Stimulated activated naive B cell treated with anti-CD40 and anti-IgM and Interleukin-4, amounts not matched to agents 10 μg/mL and 1 μg/mL and 100 μg/mL, for 72 hours (primary cell): ENCODE measurements at places on chromosomes 12 and 14.

DNA sequence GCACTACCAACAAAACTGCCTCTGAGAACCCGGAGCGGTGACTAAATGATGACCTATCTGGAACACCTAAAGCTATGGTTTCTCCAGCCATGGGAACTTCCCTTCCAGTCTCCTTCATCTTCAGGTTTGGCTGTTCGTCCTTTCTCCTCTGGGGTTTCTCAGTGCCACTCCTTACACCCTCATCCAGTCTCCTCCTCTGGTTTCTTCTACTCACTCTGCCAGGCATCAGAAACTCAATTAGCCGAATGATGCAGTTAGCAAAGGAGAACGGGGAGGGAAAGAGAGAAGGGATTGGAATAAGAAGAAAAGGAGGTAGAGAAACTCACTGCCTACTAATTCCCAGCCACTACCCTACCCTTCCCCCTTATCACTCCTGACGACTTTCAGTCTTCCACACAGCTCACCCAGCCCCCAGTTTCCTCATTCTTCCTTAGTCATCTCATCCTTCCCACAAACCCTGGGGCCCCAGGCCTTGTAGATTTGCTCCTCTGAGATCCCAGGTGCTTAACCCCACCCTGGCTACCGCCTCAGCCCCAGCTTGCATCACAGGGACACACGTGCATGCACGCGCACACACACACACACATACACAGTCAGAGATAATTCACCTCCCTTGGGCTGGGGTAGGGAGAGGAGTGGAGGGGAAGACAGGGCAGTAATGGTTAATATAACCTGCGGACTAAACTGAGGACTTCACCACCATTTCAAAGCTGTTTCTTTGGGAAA, 13.0 kb downstream of the FGD6 start:
- no peak for DNase-seq

DNA sequence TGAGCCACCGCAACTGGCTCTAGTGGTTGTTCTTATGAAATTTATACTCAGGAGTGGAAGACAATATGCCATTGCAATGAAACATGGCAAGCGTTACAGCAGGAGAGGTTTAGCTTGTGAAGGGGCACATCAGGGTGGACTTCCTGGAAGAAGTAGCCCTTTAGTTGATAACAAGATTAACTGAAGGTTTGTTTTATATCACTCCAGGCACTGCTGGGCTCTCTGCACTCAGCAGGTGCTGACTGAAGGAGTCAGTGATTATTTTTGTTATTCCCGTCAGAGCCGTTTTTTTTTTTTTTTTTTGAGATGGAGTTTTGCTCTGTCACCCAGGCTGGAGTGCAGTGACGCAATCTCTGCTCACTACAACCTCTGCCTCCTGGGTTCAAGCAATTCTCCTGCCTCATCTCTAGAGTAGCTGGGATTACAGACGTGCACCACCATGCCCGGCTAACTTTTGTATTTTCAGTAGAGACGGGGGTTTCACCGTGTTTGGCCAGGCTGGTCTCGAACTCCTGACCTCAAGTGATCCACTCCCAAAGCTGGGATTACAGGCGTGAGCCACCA, 17.6 kb upstream of the GPR68 start:
- no peak for DNase-seq

GRCh38 chr14:64000749-64001148, 147.9 kb downstream of the SYNE2 start:
- DNase-seq: no peak

DNA sequence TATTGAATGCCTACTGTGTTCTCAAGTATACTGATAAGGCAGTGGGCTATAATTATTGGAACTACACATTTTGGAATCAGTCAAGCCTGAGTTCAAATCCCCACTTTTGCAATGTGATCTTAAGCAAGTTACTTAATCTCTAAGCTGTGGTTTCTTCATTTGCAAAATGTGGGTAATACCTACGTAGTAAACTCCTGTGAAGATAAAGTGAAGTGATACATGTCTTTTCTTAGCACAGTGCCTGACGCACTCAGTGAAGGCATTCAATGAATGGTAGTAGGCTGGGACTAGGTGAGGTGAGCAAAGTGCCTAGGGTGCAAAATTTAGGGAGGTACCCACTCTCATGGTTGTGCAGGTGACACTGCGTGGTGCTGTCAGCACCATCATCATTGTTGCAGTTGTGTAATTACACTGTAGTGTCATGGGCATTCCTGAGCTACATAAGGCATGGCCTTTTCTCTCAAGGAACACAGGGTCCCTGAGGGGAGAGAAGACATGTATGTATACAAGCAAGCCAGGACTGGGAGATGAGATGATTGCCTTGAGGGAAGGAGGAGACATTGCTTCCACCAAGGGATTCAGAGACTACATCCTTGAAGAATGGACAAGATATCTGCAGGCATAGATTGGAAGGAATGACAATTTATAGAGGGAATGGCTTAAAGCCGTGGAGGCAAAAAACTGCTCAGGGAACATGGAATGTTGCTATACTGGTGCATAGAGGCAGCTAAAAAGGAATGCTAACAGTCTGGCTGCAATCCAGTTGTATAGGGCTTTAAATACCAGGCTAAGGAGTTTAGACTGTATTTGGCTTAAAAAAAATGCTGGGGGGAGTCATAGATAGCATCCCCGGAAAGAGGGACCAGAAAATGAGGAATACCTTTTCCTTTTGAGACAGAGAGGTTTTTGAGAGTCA, 129.2 kb upstream of the ARHGAP5 start:
- no peak for DNase-seq

- no peak for DNase-seq
These were observed 74.6 kb downstream of the SLCO1B3 start for GRCh38 chr12:20885116-20885515.

GRCh38 chr14:95713596-95714371, at the start of gene TCL1A:
TCL1A (minus strand) TSS chr14:95714125; CDS start chr14:95714066, 59 bp downstream.
- peak; percentile 82 for DNase-seq

- no peak for DNase-seq
These were observed 2.4 kb downstream of the MBD6 start for GRCh38 chr12:57524814-57525614.

DNA sequence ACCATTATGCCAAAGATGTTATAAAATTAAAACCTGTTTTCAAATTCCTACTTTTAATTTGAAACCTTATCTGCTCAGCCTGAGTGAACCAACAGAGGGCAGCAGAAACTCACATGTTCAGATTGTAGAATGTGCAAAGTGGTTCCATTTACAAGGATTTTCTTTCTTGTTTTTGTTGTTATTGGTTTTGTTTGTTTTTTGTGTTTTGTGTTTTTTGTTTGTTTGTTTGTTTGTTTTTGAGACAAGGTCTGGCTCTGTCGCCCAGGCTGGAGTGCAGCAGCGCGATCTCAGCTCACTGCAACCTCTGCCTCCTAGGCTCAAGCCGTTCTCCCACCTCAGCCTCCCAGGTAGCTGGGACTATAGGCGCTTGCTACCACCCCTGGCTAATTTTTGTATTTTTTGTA, 22.8 kb upstream of the GARIN2 start:
- no peak for DNase-seq

GRCh38 chr12:66438601-66439000, 136.3 kb downstream of the HELB start:
- no peak for DNase-seq

DNA sequence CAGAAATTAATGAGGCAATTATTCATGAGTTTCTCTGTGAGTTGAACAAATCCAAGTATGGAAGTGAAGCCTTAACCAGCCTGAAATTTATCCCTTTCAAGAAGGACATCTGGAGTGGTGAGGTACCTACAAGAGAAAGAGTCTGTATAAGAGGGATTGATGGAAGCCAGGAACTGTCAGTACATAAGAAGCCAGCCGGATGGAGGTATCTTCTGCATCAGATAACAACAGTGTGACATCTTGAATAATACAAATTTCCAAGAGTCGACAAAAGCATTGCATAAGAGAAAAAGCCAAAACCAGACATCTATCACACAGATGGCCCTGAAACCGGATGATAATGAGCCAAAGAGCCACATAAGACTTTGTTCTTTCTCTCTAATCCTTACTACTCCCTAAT, 781.2 kb downstream of the FLRT2 start:
- no peak for DNase-seq

GRCh38 chr12:33205981-33206380, 233.6 kb downstream of the SYT10 start:
- no peak for DNase-seq

GRCh38 chr12:50070314-50071060, 13.1 kb downstream of the ASIC1 start:
- DNase-seq: peak; percentile 49

- DNase-seq: no peak
These were observed 80.6 kb downstream of the DDX51 start for GRCh38 chr12:132063491-132063890.

DNA sequence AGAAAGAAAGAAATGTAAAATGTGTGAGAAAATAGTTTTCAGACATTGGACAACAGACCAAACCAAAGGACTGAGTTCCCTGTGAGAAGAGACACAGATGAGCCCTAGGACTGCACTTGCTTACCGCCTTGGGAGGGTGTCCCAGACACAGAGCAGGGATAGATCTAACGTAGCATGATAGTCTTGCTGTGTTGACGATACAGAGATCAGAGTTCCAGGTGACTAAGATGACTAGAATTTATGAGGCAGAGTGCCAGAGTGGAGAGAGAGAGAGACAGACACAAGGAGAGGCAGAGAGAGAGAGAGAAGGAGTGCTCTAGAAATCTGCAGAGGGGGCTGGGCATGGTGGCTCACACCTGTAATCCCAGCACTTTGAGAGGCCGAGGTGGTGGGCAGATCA, 148.2 kb upstream of the LMNTD1 start:
- no peak for DNase-seq

GRCh38 chr12:107736914-107737313, 24.0 kb downstream of the PRDM4 start:
- peak; percentile 77 for DNase-seq

DNA sequence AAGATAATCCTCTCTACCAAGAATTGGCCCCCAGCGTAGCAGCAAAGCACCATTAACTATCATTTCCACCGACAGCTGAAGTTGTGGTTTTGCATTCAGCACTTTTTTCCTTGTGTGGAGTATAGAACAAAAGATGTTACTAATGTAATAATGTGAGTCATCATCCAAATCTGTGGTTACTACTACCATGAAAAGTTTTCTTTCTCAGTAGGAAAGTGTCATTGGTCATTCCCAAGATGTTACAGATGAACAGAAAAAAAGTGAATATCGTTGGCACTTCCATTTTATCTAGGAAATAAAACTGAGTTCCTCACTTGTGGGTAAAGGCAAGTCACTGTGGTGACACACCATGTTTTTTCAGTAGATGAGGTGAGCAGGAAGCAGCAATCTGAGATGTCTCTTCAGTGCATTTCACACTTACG, 30.3 kb upstream of the IFNG start:
- no peak for DNase-seq

- no peak for DNase-seq
These were observed 34.7 kb downstream of the CYP46A1 start for GRCh38 chr14:99718811-99719192.

- DNase-seq: no peak
These were observed 107.6 kb downstream of the APAF1 start for GRCh38 chr12:98752726-98753125.

DNA sequence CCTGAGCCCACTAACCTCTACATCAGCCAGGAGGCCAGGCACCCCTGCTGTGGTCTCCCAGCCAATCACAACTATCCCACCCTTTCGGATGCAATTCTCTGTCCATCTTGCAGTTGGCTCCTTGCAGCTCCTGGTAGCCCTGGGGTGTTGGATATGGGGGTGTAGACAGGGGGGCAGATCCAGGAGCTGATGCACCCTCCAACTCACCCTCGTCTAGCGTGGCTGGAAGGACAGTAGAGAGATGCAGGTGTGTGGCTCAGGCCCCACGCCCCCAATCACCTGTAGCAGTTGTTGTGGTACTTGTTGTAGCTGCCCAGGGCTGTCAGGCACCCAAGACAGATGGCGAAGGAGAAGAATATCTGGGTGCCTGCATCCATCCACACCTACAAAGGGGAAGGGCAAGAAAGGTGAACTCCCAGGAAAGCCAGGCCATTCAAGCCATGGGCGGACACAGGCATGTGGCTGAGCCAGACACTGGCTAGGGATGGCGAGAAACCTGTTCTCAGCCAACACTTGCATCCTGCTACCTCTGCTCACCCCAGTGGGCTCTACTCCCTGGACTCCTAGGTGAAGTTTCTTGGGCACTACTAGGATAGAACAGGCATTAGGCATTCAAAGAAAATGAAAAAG, 13.4 kb upstream of the SLC6A12 start:
- DNase-seq: no peak

DNA sequence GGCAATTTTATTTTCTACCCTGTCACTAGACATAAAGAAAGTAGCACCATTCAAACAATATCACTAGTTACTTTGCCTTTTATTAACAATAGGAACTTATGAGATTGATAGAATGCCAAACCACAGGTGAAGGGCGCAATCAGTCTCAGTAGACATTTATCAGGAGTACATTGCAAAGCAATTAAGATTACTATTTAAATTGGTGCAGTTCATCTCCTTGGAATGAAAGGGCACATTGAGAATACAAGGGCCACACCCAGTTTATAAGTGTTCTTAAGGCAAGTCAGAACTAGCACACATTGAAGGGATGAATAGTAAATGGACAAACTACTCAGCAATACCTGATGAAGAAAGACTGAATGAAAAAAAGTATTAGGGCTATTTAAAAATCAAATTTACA, 601.4 kb downstream of the C12orf50 start:
- DNase-seq: no peak

DNA sequence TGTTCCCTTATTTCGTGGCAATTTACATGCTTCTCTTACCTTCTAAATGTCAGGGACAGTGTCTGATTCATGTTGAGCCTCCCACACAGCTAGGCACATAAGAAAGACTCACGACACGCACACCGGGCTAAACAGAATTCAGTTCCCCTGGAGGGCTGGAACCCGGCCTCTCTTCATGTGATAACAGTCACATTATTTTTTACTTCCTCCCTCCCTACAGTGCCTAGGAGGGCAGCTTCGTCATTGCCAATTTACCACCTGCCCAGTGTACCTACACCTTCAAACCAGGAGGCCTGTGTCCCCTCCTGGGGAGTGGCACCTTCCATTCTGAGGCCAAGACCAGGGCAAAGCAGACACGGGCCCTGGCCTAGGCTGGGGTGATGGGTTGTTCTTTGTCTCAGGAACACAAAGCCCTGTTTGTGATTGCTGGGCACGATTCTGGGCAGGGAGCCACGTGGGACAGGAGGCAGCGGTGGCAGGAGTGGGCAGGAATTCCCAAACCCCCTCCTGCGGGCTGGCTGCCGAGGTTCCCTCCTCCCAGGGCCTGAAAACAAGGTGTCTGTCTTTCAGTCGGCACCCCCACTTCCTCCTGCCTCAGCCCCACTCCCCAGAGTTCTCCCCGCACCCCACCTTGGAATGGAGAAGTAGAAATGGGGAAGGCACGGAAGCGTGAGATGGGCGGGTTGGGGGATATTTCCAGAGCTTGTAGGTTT, 6.8 kb upstream of the RASAL1 start:
- DNase-seq: peak; percentile 85

DNA sequence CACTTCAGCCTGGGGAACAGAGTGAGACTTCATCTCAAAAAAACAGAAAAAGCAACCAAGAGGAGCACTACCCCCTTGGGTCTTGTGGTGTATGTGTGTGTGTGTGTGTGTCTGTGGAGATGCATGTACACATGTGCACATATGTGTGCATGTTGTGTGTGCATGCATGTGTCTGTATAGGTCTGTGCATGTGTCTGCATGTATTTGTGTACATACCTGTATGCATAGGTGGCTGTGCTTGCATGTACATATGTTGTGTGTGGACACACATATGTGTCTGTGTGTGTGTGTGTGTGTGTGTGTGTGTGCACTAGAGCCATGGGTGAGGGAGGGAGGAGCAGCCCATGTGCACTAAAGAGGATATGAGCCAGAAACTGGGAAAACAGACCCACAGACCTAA, 49.1 kb downstream of the ARL6IP4 start:
- DNase-seq: no peak
